ENCODE measurements at places on chromosomes 3 and 15.
A peak's percentile ranks its signal among the peaks of the same experiment; 100 is the strongest.

- DNase-seq, result peak; percentile 66
Measured at GRCh38 chr3:188362405-188362831, 208.5 kb downstream of the LPP start.

GRCh38 chr15:35874260-35874905 is 328.4 kb upstream of the DPH6 start:
- no peak for DNase-seq

GRCh38 chr3:180253283-180253682 is 216.5 kb upstream of the PEX5L start:
- DNase-seq, result no peak

GRCh38 chr3:9185701-9186100 is 63.7 kb downstream of the SRGAP3 start:
- no peak for DNase-seq

- DNase-seq, result no peak
Measured at GRCh38 chr15:82855286-82856100, 46.1 kb downstream of the WHAMM start.

DNA sequence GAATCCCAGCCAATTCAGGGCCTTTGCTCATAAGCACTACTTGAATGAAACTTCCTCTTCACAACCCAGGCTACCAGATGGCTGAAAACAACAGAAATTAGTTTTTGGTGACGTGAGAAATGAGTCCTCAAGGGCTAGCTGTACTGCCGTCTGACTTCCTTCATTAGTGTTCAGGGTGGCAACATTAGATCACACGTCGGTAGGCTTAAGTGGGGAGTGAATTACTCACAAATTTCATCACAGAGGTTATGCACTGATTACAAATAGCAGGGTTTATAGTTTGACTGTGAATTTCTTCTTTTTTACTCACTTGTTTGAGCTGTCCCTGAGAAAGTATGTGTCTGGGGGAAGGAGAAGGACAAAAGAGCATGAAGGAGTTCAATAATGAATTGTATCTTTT is 397.2 kb downstream of the GAP43 start:
- no peak for DNase-seq

- DNase-seq, result peak; percentile 88
Measured at GRCh38 chr3:13650210-13651056, 101.5 kb downstream of the FBLN2 start.

DNA sequence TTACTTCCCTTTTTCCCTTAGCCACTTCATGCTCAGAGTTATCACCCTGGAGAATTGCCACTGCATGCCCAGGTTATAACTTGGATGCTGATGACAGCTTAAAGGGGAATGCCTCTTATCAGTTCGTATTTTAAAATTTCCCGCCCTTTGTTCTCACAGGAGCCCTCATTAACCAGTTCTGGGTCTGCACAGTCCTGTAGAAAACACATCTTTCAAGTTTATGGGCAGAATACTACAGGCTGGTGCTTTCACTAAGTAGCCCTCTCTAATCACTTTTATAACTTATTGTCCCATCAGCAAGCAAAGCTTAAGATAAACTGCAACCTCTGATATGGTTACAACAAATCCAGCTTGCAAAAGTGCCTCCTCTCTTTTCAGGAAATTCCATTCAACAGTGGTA is 587.3 kb upstream of the UBE2E2 start:
- no peak for DNase-seq

DNA sequence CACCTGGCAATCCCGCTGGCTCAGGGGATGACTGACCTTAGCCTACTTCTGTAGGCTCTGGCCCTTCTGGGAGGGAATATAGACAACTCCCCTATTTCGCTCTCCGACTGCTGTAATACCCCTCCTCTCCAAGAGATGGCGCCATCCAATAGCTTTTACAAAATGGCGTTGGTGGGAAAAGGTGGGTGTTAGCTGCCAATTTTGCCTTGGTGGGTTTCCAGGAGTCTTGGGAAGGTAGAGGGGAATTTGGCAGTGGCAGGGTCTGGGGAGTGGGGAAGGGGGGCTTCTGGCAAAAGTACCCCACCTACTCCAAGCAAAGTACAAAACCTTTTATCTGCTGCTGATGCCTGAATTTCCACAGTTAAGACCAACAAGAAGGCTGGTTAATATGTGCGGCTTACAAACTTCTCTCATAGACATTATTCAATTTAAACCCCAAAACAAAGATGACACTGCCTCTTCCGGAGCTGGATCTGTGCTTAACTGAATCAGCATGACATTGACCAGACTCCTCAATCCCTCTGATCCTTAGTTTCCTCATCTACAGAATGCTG is 62.1 kb downstream of the RASGRF1 start:
- peak; percentile 61 for DNase-seq

DNA sequence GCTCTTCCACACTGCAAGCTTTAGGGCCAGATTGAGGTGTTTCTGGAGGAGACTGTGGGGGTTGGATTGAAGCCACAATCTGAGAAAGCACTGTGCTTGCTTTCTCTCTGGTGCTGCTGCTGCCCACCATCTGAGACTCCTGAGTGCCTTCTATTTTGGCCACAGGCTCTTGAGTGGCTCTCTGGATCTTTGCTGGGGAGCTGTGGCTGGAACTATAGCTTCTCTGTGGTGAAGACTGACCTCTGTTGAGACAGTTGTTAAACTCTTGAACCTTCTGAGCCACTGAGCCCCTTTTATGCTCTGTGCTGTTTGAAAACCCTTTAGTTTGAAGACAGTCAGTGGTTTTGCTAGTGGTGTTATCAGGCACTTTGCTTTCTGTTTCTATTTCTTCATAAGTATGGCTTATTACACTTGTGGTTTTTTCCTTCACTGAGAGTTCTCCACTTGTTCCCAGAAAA is 108.7 kb upstream of the TSPAN3 start:
- no peak for DNase-seq

DNA sequence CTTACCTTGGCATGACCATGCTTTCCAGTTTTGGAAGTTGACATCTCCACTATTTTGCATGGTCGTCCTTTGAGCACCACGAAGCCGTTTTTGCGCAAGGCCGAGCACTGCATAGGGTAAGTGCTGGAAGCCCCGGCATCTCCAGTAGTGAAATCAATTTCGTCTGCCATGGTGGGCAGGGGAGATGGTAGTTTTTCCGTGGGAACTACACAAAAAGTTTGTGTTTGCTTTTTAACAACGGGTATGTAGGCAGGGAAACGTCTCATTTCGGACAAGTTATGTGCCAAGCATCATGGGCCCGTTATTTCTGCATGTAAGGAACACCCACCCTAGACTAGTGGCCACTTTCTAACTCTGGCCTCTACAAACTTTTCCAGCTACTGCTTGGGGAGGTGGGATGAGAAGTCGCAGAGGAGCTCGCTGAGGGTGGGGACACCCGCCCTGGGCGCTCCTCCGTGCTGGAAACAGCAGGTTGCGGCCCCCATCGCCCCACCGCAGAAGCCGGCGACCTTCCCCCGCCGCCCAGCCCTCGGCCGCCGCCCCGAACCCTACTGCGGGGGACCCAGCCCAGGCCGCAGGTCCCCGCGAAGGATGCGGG is 701 bp downstream of the EIF5A2 start:
- DNase-seq, result no peak

DNA sequence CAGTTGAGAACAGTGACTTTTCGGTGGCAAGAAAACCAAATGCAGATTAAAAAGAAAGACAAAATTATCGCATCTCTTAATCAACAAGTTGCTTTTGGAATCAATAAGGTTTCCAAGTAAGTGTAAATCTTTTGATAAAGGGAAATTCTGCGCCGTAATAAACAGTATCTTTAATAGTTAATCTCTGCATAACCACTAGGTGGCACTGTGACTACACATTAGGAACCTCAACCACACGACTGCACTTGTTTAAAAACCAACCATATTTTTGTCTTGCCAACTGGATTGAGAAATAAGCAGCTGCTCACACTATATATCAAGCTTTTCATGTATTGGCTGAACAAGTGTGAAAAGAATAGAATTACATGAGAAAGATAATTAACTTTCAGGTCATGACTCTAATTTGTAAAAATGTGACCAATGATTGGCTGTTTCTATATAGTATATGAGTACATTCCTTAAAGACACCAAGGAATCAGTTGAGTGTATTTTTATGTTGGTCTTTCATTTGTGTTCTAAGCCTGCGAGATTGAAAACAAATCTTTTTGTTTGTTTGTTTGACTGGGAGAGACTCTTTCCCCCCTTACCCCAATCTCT is 72.7 kb downstream of the DZIP3 start:
- DNase-seq, result peak; percentile 60

DNA sequence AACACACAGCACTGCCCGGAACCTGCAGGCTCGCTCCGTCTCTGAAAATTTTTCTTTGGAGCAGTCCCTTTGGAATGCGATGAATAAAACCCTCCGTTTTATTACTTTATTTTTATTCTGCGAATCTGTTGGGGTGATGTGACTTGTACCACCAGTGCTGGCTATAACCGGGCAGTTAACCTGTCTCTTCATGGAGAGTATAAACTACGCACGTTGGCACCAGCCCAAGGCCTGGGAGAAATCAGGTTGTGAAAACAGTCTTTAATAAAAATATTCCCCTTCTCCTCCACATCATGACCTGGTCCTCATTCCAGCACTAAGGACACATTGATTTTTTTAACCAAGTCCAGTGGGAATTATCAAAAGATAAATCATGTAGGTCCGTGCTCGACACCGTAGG is 116.8 kb downstream of the WNT5A start:
- DNase-seq, result no peak

DNA sequence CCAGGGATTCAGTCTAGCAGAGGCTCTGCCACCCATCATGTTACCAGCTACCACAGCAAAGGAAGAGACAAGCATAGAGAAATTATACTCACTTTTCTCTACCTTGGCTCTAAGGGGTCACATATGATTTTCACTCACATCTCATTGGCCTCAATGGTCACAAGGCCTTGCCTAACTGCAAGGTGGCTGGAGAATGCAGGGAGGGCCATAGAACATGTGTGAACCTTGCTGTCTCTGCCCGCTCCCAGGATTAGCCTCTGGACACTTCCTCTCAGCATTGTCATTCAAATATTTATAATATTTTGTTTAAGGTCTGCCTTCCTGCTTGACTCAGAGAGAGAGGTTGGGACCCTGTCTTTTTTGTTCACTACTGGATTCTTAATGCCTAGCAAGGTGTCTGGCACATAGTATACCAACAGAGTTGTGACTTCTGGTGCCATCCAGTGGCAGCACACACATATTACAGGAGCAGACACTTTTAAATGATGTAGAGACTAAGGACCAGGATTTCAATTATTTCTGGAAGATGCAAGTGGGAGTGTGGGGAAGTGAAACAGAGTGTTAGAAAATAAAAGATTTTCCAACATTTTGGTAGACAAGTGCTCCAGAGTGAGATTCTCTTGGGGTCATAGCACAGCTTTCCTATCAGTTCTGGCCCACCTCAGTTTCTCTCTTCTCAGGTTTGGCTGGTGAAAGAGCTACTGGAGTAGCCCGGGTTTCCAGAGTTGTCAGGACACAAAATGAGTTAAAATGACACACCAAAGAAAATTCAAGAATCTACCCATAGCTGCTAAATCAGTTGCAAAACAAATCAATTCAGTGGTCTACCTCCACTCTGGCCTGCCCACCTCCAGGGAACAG is 119.0 kb upstream of the RASGRP1 start:
- peak; percentile 43 for DNase-seq

DNA sequence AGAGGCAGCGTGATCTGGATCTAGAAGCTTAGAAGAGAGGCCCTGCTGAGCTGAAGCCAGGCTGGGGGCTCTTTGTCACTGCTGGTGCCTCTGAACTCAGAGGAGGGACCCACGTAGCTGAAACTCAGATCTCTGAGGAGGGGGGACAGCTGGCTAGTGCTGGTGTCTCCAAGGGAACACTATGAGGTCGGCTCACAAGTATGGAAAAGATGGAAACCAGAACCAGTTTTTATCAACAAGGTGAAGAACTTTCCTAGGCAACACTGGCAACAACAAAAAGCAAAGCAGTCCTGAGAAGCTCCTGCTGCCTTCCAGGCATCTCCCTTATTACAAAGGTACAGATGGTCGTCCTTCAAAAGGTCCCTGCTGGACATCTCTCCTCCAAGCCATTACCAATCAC is 27.0 kb upstream of the FSTL1 start:
- DNase-seq, result no peak

DNA sequence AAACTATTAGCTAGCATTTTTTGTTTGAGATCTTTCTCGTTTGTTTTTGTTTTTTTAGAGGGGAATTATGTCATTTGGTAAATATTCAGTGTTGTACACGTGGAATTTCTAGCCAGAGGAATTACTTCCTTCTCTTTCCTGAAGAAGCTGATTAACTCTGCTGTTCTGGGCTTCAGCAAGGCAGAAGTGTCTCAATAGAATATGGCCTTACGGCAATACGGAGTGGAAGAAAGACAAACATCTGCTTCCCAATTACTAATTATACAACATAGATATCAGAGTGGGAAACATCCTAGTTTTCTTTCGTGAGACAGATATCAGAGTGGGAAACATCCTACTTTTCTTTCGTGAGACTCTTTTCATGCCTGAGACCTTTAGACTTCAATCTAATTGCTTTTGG is 11.9 kb downstream of the P3H2 start:
- DNase-seq, result no peak

DNA sequence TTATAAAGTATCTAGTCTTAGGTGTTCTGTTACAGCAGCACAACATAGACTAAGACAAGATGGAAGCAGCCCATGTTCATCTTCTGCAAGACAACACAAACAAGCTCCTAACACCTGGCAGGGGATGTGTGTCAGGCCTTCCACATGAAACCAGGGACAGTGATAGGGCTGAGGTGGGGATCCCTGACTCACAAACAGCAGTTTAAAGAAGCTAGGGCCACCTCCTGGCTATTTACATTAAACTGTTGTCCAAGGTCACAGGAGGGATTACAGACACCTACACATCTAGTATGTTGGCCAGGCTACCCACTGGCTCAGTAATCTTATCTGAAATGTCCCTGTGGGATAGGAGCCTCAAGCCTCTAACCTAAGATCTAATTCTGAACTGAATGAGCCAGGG is 211.3 kb downstream of the MINAR1 start:
- no peak for DNase-seq

DNA sequence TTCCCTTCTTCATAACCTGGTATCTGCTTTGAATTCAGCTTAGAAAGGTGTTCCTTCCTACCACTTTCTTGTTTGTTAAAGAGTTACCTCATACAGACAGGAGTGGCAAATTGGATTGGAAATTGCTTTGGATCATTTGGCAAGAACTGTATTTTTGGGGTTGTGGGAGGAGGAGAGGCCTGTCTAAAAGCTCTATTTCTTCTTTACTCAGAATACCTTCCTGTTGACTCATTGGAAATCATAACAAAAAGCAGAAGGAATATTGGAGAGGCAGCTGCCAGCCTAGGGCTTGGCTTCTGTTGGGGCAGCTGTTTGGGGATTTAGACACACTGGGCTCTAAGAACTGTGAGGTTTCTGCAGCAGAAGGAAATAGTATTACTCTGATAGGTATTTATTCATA is 14.2 kb downstream of the IQGAP1 start:
- DNase-seq, result peak; percentile 53

Data from Calu3 (cell line).